Left ventricle myocardium inferior (tissue), 1 donor: ENCODE measurements at places on chromosomes 5 and 9.
A peak's percentile ranks its signal among the peaks of the same experiment; 100 is the strongest.

- no peak for DNase-seq
Observed at GRCh38 chr5:9699681-9700080, 69.5 kb upstream of the TAS2R1 start.

- DNase-seq: no peak
Observed at GRCh38 chr5:138981131-138981530, 106.0 kb upstream of the LRRTM2 start.

DNA sequence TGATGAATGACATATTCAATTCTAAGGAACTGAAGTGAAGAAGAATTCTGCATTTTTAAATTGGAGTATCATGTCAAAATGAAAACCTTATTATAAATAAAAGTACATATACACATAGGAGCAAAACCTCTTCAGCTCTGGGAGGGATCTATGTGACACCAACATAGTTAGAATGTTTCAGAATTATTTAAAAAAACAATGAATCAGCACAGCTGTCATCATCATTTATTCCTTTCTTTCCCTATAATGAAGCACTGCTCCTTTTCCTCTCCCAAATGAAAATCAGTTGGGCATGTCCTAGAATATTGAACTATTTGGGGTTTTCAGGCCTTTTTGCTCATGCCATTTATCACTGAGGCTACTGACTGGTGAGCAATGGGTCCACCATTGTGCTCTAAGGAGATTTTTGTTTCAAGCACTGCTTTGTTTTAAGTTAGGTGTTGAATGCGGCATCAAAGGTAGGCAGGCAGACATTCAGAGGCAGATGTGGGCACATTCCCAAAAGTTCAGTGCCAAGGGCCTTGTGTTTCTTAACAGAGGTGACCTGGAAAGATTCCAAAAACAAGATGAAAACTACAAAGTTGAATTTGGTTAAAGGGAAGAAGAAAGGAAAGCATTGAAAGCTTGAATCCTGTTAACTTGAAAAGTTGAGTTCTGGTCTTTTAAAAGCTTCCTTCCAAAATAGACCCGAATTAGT, 126.4 kb upstream of the ADAMTSL1 start:
- DNase-seq: no peak

GRCh38 chr5:76400466-76400865, 2.6 kb upstream of the IQGAP2 start:
- DNase-seq: no peak

DNA sequence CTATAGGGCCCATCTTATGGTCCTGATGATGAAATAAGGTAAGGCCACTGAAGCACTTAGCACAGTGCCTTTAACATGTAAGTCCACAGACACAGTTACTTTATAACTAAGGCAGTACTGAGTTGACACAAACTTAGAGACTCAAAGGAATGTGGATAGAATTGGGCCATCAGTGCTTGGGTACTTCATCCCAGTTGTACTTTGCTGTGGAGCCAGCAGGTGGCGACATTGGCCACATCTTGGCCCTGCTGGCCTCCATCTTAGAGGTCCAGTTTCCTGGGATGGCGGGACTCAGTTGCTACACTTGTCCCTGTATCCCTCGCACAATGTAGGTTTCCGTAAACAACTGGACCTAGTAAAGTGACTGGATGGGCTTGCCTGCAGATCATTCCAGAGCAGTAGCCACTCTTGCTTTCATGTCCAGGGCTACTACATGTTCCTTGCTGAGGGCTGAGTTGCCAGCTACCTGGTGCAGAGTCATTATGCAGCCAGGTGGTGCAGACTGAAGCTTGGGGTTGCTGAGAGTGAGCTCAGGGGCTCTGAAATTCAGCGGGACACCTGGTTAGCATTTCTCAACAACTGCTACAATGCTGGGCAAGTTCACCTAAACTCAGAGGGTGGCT, 10.6 kb downstream of the MTAP start:
- peak; percentile 62 for DNase-seq

- DNase-seq: peak; percentile 41
Observed at GRCh38 chr9:87678650-87679355, 47.1 kb upstream of the CTSL start.

DNA sequence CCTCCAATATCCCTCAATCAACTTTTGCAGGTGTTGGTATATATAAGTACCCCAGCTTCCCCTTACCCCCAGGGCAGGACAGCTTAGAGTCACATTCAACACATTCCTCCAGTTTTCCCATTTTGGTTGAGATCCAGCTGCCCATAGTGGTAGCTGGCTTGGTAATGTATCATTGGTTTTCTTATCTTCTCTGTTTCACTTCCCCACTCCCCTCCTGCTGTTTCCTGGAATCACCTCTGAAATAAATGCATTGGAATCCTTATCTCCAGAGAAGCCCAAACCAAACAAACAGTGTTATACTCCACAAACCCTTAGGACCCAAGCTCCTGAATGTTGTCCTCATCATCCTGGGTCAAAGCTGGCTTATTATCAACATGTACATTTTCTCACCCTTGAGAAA, 184.8 kb downstream of the TMEM38B start:
- DNase-seq: no peak

DNA sequence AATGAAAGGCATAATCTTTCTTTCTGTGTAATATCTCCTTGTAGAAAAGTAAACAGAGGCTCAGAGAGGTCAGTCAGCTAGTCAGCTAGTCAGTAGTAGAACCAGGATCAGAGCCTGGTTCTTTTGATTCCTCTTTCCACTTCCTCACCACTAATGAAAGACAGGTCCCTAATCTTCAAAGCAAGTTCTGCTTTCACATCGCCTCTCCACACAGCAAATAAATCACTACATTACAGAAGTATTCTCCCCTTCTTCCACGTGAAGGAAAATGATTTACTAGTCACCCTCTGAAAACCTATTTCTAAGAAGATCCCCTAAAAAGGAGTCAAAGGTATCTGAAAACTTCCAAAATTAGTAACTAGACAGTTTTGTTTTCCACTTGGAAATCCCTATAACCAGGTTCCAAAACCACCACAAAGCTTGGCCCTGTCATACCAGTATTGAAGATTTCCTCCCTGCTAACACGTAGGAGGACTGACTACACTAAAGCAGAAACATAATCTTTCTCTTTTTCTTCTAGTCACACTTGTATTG, 140.5 kb upstream of the TARS1 start:
- no peak for DNase-seq

GRCh38 chr5:71977311-71977710, 130.0 kb upstream of the MAP1B start:
- DNase-seq: no peak

- no peak for DNase-seq
Observed at GRCh38 chr9:120289098-120289497, 290.9 kb downstream of the CDK5RAP2 start.

GRCh38 chr9:90801241-90801972, at the start of gene SYK:
SYK (plus strand) TSS chr9:90801819; CDS start chr9:90843899, 42,080 bp downstream.
- DNase-seq: peak; percentile 60

GRCh38 chr5:126106029-126106428, 317.2 kb upstream of the GRAMD2B start:
- DNase-seq: no peak

DNA sequence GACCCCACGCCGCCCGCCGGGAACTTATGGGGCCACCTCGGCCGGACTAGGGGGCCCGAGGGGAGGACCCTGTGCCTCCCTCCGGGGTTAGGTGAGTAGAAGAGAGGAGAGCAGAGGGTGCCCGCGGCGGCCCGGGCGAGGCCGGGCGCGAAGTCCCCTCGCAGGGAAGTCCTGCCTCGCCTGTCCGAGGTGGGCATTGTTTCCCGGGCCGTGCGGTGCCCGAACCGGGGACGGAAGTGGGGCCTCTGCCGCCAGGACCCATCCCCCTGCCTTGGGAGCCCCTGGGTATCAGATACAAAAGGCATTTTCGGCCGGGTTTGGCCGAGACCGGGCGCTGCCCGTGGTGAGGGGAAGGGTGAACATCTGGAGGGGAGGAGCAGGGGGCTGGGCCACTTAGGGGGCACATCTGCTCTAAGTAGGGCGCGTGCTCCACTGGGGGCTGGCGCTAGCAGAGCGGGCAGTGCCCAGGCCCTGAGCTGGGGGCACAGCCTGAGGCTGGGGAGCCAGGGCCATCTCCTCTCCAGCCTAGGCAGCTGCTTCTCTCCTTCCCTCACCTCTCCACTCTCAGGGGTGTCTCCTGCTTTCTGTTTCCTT, 48.2 kb downstream of the DAB2IP start:
- no peak for DNase-seq

- DNase-seq: no peak
Observed at GRCh38 chr9:15843316-15843715, 290.5 kb downstream of the CCDC171 start.

DNA sequence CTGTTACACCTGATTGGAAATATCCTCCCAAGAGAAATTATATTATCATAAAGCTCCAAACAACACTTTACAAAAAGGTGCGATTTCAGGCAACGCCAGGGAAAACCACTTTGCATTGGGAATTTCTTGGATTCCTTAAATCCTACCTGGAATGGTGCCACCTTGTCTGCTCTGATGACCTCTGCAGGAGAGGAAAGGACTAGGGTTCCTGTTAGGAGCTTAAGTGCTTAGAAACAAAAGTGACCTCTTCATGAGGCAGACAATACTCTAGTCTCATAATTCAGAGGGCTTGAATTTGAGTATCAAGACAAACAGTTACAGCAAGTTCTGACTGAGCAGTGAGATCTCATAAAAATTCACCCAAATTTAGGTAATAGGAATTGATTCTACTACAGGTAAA, 33.9 kb upstream of the GLIS3 start:
- DNase-seq: no peak

DNA sequence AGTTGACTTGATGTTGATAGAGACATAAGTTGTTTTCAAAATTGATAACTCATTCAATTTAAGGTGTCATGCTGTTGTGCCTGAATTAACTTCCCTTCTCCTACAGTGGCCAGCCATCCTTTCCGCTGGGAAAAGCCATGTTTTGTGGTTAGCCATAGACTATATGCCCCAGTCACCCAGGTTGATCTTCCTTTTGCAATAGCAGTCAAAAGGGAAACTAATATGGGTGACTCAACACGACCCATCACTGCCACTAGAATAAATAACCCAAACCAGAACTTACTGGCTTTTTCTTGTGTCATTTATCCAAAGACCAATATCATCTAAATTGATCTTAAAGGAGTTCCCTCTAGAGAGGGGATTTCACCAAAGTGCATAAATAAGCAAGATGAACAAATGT, 87.4 kb downstream of the PTCD2 start:
- DNase-seq: no peak

DNA sequence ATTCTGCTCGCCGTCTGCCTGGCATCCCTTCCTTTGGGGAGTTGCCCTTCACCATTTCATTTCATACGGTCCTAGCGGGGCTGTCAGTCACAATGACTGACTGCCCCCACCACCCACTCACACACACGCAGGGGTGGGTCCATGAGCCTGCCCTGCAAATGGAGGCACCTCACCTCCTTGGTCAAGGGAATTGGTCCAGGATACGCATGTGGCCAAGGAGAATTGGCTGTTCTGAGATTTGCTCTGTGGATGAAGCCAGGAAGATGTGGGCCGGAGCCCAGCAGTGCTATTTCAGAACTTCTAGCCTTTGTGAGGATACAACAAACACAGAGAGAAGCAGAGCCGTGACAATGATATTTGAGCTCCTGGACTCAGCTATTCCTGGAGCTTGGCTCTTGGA, 17.0 kb downstream of the C1QTNF2 start:
- peak; percentile 46 for DNase-seq

GRCh38 chr9:77876091-77876490, 155.5 kb downstream of the GNAQ start:
- no peak for DNase-seq

GRCh38 chr5:42487077-42487476, 63.8 kb downstream of the GHR start:
- no peak for DNase-seq

GRCh38 chr5:153168241-153168640, 322.2 kb upstream of the GRIA1 start:
- DNase-seq: no peak

DNA sequence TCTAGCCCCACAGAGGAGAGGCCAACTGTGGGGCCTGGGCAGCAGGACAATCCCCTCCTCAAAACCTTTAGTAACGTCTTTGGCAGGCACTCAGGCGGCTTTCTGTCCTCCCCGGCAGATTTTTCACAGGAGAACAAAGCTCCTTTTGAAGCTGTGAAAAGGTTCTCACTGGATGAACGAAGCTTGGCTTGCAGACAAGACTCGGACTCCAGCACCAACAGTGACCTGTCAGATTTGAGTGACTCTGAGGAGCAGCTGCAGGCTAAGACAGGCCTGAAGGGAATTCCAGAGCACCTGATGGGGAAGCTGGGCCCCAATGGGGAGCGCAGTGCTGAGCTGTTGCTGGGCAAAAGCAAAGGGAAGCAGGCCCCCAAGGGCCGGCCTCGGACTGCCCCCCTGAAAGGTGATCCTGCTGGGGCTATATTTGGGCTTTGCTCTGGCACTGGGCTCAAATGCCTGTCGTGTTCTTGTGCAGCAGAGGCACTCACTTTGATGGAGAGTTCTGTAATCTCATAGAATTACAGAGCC, 39.4 kb downstream of the KDM3B start:
- DNase-seq: peak; percentile 56

DNA sequence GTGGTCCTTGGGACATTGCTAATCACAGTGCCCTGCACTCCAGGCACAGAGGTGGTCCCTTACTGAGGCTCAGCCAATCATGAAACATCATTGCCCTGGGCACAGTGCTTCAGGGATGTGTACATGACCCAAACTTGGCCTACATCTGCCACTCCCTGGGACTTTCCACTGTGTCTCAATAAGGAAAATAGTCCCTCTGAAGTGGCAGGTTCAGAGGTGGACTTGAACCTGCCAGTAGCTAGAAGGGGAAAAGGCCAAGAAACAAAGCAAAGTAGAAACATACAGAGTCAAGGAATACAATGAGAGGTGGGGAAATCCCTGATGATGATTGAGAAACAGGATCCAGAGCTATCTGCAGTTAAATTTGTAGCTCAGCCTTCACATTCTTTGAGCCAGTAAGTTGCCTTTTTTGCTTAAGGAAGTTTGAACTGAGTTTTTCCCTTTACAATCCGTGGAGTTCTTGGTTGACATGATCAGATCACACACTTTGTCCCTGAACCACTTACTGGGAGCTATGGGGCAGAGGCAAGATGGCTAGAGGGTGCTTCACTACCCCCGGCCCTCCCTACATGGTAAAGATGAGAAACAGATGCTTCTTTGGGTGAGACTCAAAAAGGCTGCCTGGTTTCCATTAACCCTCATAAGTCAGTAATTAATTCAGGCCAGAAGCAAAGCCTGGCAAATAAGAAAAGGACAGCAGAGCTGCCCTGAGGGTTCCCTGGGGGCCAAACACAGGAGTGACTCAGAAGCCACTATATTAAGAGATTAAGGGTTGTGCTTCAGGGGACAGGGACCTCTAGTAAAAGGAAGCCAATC, 57.6 kb downstream of the SH3TC2 start:
- DNase-seq: no peak

GRCh38 chr5:5419291-5420210, 2.9 kb upstream of the ICE1 start:
- no peak for DNase-seq

DNA sequence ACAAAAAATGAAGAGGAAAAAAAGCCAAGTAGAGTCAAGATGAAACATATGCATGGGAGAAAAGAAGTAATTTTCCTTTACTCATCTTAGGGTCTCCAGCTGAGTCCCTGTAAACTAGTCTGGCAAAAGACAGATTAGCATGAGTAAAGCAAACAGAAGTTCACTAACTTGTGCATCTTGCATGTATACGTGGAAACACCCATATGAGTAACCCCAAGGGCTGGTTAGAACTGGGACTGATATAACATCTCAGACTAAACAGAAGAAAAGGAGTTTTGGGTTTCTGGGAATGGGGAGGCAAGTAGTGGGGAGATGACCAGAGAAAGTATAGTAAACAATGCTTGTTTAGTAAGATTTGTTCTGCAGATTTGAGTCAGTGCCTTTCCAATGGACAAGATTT, 20.1 kb upstream of the GLDC start:
- DNase-seq: no peak

GRCh38 chr9:68913054-68913453, 100.9 kb downstream of the PRKACG start:
- no peak for DNase-seq

GRCh38 chr9:110143950-110144545, 63.9 kb downstream of the C9orf152 start:
- no peak for DNase-seq
